Bronchial smooth muscle cell (primary cell): ENCODE measurements at places on chromosomes 7 and 10. TPM values are rescaled to one million over a fixed set of nuclear protein-coding genes. Genes with fewer than 3 reads are reported as not detected.

Gene CREB5
- total RNA-seq = 2.7 and 15.9 TPM in 2 replicates

Gene FOXI2
- total RNA-seq = not detected in 2 replicates

Gene ELFN1
- 1.5 and 3.0 TPM in 2 replicates for total RNA-seq

Gene OR9A2
- not detected in 2 replicates for total RNA-seq
